Stimulated activated naive CD4-positive, alpha-beta T cell treated with Interleukin-2 at 50 U/mL for 16 hours (primary cell): ENCODE measurements at places on chromosomes 1 and 21.

DNA sequence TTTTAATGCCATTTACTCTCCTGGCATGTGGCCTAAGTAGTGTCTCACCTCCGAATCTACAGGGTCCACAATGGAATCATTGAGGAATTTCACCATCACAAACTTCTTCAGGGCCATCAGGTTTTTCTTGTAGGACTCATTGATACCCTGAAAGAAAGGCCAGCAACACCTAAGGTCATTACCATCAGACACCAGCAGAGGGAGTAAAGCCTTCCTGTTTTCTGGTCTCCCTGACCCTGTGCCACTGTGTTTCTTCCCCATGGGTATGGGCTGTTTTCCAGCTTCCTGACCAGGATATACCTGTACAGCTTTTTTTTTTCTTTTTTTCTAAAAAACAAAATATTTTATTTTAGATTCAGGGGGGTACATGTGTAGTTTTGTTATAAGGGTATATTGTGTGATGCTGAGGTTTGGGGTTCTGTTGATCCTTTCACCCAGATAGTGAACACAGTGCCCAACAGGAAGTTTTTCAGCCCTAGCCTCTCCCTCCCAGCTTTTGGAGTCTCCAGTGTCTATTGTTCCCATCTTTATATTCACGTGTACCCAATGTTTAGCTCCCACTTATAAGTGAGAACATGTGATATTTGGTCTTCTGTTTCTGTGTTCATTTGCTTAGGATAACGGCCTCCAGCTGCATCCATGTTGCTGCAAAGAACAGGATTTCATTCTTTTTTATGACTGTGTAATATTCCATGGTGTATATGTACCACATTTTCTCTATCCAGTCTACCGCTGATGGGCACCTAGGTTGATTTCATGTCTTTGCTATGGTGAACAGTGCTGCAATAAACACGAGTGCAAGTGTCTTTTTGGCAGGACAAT lies 18.3 kb downstream of the PPT1 start:
- DNase-seq: peak; percentile 31

DNA sequence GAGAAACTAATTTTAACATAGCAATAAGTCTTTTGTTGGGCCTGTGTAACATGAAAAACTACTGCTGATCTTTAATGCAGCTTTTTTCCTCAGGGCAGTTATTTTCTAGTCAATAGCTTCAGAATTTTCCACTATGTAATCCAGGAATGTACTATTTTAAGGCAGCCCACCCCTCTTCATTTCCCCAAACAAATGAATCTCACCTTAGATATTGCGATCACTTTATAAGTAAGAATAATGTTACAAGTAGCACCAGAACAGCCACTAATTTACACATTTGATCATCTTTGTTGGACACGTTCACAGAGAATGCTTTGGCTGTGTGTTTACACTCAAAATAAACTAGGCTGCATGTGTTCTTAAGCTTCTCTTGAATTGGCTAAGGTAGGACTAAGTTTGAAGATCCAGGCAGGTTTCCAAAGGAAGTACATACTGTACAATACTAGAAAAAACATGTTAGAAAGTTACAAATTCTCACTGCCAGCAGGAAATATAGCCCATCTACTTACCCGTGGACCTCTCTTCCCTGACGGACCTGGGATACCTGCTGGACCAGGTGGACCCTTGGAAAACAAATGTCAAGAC lies 41.7 kb downstream of the COL24A1 start:
- DNase-seq: no peak

DNA sequence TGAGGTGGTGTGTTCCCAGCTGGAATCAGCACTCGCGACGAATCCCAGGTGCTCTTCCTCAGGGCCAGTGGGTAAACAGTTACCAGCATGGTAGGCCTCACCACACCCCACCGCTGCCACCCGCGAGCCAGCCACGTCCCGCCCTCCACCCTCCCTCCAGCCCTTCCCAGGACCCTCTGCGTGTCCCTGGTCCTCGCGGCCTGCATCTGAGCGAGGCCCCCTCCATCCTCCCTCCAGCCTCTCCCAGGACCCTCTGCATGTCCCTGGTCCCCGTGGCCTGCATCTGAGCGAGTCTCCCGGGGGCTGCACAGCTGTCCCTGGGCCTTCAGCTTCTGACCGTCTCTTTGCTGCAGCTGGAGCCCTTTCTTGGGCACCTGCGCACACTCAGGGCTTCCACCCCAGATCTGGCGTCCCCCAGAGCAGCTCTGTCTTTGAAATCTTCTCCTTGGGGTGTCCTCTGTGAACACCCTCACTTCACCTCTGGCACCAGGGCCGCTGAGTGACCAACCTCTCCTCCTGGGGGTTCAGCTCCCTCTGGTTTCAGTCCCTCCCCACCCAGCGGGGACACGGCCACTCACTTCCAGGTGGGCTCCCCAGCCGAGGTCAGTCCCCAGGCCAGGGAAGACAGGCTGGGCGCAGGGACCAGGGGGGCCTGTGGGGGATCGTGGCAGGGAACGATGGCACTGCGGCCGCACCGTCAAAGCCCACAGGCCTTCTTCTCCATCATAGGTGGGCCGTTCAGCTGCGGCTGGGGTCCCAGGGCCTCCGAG lies 57.8 kb upstream of the COL6A2 start:
- DNase-seq: no peak

DNA sequence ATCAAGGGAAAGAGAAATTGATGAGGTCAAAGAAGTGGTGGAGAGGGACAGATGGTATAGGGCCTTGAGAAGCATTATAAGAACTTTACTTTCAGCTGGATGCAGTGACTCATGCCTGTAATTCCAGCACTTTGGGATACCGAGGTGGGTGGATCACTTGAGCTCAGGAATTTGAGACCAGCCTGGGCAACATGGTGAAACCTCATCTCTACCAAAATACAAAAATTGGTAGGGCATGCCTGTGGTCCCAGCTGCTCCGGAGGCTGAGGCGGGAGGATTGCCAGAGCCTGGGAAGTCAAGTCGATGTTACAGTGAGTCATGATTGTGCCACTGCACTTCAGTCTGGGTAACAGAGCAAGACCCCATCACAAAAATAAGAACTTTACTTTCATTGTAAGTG lies 5.7 kb downstream of the TMEM50A start:
- DNase-seq: no peak

- no peak for DNase-seq
These were observed 61.3 kb upstream of the BCL9 start for GRCh38 chr1:147479864-147480564.

- no peak for DNase-seq
These were observed 30.1 kb downstream of the AVPR1B start for GRCh38 chr1:206087091-206087490.

GRCh38 chr1:174491606-174492005 lies 43.8 kb downstream of the GPR52 start:
- DNase-seq: no peak

- no peak for DNase-seq
These were observed 61.4 kb upstream of the DYNLT5 start for GRCh38 chr1:66690666-66691381.

- DNase-seq: no peak
These were observed 11.0 kb downstream of the PLEKHA6 start for GRCh38 chr1:204348722-204349121.

DNA sequence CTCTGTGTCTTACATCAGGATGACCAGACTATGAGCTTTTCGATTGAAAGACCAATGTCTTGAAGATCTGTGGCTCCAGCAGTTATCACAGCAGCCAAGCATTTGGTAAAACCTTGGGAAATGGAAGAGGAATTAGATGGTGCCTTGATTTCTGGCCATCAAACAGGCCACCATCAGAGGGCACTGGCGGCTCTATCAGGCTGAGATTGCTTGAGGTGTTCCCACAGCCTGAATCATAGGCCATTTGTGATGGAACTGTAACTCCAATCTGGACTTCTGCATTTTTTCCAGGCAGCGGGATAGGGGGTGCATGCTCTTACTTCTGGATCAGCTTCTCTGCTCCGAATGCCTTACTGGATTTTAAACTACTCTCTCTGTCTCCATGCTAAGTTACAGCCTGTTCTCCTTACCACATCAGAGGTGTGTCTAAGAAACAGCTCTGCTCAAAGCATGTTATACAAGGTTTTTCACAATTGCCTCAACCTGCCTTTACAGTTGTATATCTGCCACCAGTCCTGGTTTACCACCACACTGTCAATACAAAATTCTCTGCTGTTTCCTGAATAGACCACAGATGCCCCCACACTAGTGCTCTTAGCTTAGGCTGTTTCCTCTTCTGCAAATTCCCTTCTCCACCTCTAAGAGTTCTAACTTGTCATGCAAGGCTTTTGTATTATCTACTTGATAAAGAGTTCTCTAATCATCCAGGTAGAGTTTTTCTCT lies 180.9 kb downstream of the PTGER3 start:
- no peak for DNase-seq

- DNase-seq: no peak
These were observed 357.1 kb downstream of the OMA1 start for GRCh38 chr1:58189453-58189852.

- DNase-seq: no peak
These were observed 101.5 kb upstream of the SLFNL1 start for GRCh38 chr1:41122851-41123518.

GRCh38 chr1:210291081-210291764 lies 37.5 kb upstream of the HHAT start:
- DNase-seq: no peak

GRCh38 chr1:230280054-230280795 lies 145.9 kb downstream of the PGBD5 start:
- DNase-seq: no peak

DNA sequence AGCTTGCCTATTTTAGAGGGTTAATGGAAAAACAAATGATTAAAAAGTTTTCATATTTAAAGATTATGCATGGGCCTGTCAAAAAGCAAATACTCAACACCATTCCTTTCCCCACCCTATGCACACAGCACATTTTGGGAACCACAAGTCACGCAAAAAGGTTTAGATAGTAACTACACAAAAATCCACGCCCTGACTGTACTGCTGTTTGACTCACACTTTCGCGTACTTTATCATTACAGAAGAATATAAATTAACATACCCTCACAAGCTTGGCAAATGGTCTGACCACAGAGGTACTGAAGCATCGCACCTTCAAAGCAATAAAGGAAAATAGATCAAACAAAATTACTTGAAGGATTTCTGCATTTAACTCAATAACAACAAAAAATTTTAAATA lies 1.4 kb downstream of the ATP5PO start:
- no peak for DNase-seq

GRCh38 chr1:45015683-45016082 lies 3.6 kb downstream of the UROD start:
- DNase-seq: no peak

DNA sequence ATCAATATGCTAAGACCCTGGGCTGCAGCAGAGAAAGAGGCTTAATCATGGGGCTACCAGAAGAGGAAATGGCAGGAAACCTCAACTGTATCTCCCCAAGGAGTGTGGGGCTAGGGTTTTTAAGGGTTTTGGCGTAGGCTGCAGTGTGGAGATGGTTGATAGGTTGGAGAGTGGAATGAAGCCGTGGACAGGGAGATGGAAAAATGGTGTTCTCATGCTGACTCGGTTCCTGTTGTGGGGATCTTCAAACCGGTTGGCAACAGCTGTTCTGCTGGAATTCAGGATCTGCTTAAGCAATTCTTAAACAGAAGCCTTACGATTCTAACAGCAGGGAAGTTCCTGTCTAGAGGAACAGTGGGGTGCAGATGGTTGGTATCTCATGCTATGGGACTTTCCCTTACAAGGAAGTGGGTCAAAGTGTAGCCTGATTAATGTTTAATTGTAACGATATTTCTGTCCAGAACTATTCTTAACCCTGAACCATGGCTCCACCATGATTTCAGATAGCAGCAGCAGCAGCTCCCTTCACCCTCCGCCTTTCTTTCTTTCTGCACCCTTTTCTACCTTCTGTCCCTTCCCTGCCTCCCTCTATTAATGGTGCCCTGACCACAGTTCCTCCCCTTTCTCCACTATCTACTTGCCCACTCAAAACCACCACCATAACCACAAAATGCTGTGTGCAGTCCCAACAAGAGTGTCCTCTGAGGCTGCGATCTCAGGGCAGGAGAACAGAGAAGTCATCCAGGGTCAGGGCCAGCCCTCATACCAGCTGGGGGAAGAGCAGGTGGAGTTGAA lies 30.8 kb downstream of the RSPH1 start:
- no peak for DNase-seq

DNA sequence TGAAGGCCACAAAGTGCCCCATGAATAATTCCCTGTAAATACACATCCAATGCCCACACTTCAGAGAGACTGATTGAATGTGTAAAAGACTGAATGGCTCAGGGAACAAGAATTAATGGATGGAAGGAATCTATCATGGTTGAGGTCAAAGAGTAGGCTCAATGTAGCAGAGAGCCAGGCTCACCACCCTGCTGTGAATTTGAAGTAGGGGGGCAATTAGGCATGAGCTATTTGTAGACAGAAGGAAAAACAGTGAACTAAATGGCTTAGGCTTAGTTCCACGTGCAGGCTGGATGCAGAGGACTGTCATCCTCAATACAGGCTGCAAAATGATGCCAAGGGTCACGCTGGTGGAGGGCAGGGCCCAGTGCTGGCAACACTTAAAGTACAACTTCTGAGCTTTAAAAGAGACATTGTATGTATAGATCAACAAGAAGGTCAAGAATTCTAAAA lies 22.9 kb upstream of the IGSF3 start:
- no peak for DNase-seq

- DNase-seq: no peak
These were observed 8.2 kb downstream of the CTPS1 start for GRCh38 chr1:40987439-40988276.

- peak; percentile 29 for DNase-seq
These were observed 296.1 kb downstream of the PTPRC start for GRCh38 chr1:198934901-198935305.

- DNase-seq: no peak
These were observed 31.5 kb upstream of the LHX4 start for GRCh38 chr1:180198611-180199010.

DNA sequence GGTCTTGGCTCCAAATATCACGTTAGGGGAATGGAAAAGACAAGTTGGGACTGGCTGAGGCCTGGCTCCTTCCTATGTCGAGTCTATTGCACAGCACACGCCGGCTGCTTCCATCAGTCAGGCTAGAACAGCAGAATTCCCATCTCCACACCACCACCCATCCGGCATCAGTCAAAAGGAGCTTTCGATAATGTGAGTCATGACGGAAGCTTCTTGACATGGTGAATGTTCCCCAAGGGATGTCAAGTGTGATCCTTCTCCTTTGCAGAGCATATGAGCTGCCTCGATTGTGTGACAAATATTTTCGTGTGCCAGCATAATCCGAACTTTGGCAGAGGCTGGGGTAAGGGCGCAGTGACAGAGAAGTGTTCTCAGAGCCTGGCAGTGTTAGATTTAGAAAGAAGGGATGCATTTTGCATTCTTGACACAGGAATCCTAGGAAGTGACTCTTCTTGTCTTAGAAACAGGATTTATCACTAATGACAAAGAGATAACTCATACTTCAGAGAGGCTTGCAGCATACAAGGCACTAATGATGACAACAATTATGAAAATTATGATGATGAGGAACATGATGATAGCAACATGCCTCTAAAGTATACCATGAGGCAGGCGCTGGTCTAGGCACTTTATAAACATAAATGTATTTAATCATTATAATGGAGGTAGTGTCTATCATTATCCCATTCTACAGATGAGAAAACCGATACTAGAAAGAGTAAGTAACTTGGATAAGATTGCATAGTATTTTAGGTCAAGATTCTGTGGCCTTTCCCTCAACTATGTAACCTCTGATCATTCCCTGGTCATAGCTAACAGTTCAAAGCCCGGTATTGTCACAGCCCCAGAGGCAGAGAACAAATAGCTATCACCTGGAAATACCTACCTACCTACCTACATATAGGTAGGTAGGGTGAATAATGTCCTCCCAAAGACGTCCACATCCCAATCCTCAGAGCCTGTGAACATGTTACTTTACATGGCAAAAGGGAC lies 135.0 kb downstream of the KCNJ6 start:
- no peak for DNase-seq

- no peak for DNase-seq
These were observed 385.1 kb upstream of the USP24 start for GRCh38 chr1:55600242-55600641.
